ENCODE measurements at places on chromosomes 12 and 14.

- DNase-seq = no peak
These were observed 3.8 kb upstream of the SHMT2 start for GRCh38 chr12:57225680-57226210.

DNA sequence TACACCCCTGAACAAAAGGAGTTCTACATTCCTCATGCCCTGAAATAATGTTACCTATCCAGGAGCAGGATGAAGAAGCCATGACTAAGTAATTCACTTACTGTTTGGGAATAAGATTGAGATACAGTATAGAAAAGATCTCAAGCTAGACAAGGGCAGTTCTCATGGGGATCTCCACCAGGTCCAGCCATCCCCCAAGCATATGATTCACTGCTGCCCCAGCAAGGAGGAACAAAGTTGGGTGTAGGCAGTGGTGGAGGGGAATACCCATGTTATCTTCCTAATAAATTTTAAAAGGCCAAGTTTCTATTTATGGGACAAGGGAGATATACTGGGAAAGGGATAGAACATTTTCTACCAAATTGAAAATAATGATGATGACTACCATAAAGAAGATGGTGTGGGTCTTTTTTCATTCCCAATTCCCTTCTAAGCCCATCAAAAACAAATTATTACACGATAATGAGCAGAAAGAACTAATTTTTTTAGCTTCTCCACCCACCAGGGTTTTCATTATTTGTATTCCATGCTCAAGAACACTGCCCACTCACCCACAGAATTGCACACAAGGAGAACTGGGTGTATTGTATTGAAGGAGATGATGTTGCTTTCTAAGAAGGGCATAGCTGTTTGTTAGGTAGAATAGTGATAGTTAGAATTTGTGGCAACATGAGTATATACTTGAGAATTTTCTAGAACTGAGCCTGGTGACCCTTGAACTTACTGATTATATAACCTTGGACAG, 204.6 kb downstream of the BTG1 start:
- no peak for DNase-seq

DNA sequence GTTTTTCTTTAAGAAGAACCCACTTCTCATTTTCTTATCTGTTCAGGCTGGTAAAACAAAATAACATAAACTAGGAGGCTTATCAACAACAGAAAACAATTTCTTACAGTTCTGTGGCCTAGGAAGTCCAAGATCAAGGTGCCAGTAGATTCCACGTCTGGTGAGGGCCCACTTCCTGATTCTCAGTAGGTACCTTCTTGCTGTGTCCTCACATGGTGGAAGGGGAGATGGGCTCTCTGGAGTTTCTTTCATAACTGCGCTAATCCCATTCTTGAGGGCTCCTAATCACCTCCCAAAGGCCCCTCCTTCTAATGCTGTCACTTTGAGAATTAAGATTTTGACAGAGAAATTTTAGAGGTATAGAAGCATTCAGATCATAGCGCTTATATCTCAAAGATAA, 33.4 kb downstream of the TXNRD1 start:
- DNase-seq = no peak

DNA sequence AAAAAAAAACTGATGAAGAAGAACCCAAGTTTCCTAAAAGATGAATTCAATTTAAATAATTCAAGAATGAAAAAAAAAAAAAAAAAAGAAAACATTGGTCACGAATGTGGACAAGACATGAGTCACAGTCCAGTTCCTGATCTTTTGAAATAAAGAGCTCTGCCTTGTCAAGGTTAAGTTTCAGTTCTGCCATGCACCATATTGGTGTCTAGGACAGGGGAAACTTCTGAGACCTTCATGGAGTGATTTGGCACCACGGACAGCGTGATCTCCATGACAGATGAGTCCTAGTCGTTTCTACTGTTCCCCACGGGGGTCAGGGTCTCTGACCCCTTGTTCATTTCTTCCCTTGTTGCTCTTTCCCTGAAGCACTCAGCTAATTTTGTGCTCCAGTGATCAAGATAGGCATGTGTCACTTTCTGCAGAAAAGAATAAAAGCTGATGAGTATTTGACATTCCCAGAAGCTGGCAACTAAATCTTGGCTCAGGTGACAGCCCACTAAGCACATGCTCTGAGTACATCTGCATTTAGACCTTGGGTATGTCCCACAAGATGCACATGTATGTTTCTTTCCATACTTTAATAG, 1159.7 kb downstream of the BCL11B start:
- DNase-seq = no peak

- DNase-seq = no peak
These were observed 291.7 kb upstream of the FAR2 start for GRCh38 chr12:28857369-28857768.

DNA sequence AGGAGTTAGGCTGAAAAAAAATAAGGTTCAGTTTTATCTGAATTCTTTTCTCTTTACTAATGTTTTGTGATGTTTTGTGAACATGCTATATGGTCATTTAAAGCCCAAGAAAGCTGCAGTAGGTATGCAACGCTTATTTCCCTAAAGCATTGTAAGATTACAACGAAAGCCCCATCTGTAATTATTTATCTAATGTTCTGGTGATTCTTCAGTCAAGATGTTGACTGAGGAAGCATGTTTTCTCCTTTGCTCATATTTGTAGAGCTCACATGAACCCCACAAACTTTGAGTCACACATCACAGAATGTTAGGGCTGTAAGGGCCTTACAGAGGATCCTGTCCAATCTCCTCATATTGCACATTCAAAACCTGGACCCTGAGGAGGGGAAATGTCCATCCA, 3.2 kb upstream of the TUBA1C start:
- DNase-seq = peak; percentile 78

- DNase-seq = peak; percentile 81
These were observed 142.4 kb upstream of the SLC16A7 start for GRCh38 chr12:59453475-59453874.

- peak; percentile 35 for DNase-seq
These were observed at the start of gene SLC35F4 for GRCh38 chr14:57865403-57866198. Gene SLC35F4, minus strand, starts transcription at chr14:57866092.

Measured in fibroblast of skin of abdomen (primary cell).